GM23338 (cell line): ENCODE measurements at places on chromosomes 1 and 21. TPM values are rescaled to one million over a fixed set of nuclear protein-coding genes. Genes with fewer than 3 reads are reported as not detected.
A peak's percentile ranks its signal among the peaks of the same experiment; 100 is the strongest.

DNA sequence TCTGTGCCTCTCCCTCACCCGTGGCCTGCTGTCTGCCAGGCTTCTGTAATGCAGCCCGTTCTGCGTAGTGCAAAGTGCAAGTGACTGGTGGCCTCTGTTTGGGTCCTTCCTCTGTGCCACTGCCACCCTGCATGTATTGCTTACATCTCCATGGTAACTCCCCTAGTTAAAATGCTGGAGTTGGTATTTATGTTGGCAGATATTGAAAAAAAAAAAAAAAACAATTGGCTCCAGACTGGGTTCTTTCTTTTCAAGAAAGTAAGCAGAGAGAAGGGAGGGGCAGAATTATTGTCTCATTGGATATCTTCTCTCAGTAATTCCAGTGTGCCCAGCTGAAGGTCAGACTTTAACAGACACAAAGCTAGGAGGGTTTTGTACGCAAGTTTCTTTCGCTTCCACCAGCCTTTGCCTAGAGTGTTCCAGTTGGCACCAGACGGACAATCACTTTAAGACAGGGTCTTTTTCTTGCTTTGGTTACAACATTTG is 242.3 kb downstream of the PBX1 start:
- no peak for DNase-seq

The RER1 gene
- total RNA-seq = 50.9 and 58.4 TPM in 2 replicates

DNA sequence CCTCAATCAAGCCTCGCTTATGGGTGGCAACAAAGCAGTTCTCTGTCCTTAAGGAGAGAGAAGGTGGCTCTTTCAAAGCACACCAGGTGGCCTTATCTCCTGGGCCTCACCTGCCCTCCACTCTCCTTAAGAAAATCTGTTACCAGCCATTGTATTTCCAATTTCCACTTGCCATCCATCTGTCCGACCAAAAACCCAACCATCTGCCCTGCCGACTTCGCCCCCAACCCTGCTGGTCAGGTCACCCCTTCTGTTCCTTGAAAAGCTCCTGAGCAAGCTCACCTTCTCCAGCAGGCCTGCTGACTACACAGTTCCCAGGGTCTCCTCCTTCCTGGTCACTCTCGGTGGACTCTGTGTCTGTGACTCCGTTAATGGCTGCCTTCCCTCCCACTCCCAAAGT is 619 bp upstream of the IGFN1 start:
- no peak for DNase-seq

- DNase-seq = no peak
These were observed 98.2 kb downstream of the PGBD5 start for GRCh38 chr1:230327892-230328284.

DNA sequence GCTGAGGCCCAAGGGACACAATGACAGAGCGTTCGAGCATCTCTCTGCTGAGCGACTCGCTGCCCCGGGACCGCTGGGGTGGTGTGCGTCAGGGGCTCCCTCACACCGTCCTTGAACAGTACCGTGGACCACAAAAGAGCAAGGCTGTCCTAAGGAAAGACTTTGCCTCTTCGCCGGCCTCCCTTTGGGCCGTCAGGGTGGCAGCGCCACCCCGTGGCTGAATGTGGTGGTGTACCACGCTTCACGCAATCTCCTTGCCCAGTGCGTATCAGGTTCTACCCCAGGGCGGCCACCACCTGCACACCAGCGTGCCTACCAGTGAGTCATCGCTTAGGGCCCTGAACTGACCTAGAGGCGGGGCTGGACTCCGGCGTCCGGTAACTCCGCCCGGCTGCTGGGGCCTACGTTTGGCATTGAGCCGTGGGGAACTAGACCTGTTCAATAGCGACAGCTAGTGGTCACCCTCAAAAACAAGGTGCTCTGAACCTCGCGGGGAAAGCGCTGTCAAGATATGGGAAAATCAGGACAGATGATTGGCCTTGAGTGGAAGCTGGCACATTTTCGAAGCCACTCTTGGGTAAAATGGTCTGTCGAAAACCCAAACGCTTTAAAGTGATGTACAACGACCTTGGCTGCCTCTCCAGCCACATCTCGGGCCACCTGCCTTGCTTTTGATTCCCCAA is 8.1 kb upstream of the TRAF3IP3 start:
- DNase-seq = peak; percentile 98

- peak; percentile 77 for DNase-seq
These were observed 12.3 kb downstream of the RNU1-2 start for GRCh38 chr1:16907870-16908758.

DNA sequence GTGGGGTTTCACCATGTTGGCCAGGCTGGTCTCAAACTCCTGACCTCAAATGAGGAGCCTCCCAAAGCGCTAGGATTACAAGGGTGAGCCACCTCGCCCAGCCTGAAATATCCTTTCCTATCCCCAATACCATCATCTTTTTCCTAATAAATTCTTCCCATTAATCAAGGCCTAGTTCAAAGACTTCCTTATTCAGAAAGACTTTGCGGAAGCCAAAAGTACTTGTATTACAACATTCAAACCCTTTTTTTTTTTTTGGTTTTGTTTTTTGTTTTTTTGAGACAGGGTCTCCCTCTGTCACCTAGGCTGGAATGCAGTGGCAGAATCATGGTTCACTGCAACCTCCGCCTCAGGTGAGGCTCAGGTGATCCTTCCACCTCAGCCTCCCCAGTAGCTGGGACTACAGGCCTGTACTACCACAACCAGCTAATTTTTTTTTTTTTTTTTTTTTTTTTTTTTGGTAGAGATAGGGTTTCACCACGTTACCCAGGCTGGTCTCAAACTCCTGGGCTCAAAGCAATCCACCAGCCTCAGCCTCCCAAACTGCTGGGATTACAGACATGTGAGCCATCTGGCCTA is 7.6 kb downstream of the SLC19A2 start:
- DNase-seq = no peak

- peak; percentile 77 for DNase-seq
These were observed 19.4 kb downstream of the PLEKHO1 start for GRCh38 chr1:150168960-150169601.

The DESI2 gene
- total RNA-seq = 145 and 175 TPM in 2 replicates

GRCh38 chr1:59601811-59602210 is 212.9 kb upstream of the HOOK1 start:
- DNase-seq = no peak

- DNase-seq = no peak
These were observed 20.6 kb upstream of the NBL1 start for GRCh38 chr1:19623523-19623922.

The KRTAP12-2 gene
- total RNA-seq = not detected in 2 replicates

- DNase-seq = peak; percentile 86
These were observed 71.0 kb downstream of the NFASC start for GRCh38 chr1:204941421-204942338.

The OR2C3 gene
- total RNA-seq = not detected in 2 replicates

DNA sequence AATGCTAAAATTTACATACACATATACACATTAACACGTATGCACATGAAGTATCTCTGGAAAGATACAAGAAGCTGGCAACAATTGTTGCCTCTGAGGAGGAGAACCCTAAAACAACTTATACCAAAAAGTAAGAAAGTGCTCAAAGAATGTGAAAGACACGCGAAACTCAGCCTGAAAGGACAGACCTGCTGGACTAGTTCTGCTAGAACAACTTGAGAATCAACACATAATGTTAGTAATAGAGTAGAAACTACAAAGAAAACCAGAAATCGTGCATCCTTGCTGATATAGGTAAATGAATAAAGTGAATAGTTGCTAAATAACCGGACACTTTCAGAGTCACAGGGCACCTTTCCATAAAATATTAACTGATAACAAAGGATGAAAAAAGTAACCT is 242.5 kb downstream of the RERE start:
- no peak for DNase-seq

GRCh38 chr1:26540351-26540750 is 10.8 kb downstream of the RPS6KA1 start:
- DNase-seq = no peak

GRCh38 chr1:10431070-10431730 is 967 bp downstream of the CENPS start:
- DNase-seq = peak; percentile 67

DNA sequence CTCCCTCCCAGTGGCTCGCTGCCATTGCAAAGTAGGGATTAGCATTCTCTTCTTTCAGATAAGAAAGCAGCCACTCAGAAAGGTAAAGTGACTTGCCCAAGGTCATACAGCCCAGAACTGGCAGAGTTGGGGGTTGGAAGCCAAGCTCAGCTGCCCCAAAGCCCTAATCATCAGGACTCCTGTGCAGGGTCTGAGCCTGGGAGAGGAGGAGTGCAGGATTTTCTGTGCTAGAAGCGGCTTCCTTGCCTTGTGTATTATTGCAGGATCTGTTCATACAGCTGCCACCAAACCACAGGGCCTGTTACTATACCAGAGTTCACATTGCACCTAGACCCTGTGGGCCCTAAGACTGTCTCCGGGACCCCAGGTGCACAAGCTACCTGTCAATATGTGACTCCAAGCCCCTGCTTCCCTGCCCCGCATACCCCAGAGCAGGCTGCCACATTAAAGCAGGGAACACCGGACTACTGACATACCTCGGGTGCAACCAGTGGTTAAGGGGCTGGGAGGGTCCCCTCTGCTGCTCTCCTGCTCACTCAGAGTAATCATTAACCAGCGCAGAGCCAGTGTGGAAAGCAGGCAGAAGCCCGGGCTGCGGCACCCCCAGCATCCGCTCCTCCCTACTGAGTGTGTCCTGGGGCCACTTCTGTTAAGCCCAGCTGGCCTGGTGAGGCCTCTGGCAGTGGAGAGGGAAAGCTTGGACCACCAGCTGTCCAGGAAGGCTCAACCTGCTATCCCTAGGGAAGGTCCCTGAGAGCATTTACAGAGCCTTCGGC is 15.8 kb downstream of the HSPG2 start:
- no peak for DNase-seq

GRCh38 chr1:15110867-15111230 is 42.7 kb upstream of the TMEM51 start:
- peak; percentile 63 for DNase-seq

GRCh38 chr1:161725908-161726472 is 4.6 kb downstream of the FCRLB start:
- DNase-seq = peak; percentile 79

- DNase-seq = no peak
These were observed 45.9 kb upstream of the SAMD13 start for GRCh38 chr1:84255582-84255981.

The FNBP1L gene
- 114 and 132 TPM in 2 replicates for total RNA-seq

DNA sequence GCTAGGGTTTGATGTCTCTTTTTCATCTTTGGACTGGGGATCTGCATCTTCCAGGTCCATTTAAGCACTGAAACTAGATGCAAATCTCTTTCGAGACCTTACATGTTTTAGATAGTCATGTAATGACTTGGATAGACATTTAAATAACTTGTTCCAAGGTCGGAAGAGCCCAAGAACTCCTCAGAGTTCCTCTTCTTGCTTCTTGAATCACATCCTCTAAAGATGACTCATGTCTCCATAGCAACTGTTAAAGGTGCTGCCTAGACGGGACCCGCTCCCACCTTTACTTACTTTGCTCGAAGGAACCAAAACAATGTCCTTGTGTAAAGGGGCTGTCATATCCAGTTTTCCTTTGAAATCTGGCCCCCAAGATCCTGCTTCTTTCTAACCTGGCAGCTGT is 130.0 kb downstream of the EDEM3 start:
- DNase-seq = no peak

The IQGAP3 gene
- 25.7 and 31.8 TPM in 2 replicates for total RNA-seq

The NR1I3 gene
- total RNA-seq = not detected in 2 replicates

GRCh38 chr1:94970783-94971182 is 43.9 kb upstream of the CNN3 start:
- DNase-seq = peak; percentile 43
